ENCODE measurements at places on chromosomes 16 and 17.

GRCh38 chr17:80441133-80441578, 26.2 kb downstream of the ENDOV start:
- DNase-seq = peak; percentile 69

- no peak for DNase-seq
These were observed 14.2 kb downstream of the SLC7A5 start for GRCh38 chr16:87854907-87855683.

DNA sequence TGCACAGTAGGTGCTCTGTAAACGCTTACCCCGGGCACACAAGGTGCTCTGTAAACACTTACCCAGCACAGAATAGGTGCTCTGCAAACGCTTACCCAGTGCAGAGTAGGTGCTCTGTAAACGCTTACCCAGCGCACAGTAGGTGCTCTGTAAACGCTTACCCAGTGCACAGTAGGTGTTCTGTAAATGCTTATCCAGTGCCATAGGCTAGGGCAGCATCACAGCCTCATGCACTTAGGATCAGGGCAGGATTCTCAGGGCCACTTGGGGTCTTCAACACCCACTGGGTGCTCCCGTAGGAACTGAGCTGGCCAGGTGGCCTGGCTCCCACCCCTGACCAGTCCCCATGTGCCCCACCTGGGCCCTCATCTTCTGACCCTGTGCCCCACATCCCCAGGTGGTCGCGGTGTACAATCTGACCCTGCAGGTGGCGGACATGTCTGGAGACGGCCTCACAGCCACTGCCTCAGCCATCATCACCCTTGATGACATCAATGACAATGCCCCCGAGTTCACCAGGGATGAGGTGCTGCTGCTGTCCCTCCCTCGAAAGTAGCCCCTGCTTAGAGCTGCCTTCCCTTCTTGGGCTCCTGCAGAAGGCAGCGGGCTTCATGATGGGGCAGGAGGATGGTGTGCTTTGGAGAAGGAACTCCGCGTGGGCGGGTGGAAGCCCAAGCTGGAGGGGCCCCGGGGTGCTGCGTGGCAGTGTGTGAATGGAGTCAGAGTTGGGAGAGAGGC, 13.1 kb downstream of the SLC22A31 start:
- DNase-seq = peak; percentile 66

DNA sequence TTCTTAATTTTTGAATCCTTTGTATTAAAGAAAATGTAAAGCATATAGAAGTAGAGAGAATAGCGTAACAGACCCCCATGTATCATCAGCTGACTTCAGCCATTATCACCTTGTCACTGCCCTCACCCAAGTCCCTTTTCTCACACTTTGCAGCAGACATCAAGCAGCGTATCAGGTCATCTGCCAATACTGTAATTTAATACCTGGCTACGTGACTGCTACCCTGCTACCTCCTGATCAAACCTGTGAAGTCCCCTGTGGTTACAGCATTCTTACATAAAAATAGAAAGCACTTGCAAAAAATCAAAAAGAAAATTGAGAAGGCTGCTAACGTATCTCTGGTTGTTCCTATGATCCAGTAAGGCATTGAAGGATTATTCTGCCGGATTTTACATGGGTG, 96.4 kb downstream of the PLCG2 start:
- no peak for DNase-seq

- DNase-seq = no peak
These were observed 187.2 kb downstream of the FOXL1 start for GRCh38 chr16:86765389-86766026.

- DNase-seq = peak; percentile 70
These were observed 496.5 kb downstream of the TOX3 start for GRCh38 chr16:52050418-52050817.

DNA sequence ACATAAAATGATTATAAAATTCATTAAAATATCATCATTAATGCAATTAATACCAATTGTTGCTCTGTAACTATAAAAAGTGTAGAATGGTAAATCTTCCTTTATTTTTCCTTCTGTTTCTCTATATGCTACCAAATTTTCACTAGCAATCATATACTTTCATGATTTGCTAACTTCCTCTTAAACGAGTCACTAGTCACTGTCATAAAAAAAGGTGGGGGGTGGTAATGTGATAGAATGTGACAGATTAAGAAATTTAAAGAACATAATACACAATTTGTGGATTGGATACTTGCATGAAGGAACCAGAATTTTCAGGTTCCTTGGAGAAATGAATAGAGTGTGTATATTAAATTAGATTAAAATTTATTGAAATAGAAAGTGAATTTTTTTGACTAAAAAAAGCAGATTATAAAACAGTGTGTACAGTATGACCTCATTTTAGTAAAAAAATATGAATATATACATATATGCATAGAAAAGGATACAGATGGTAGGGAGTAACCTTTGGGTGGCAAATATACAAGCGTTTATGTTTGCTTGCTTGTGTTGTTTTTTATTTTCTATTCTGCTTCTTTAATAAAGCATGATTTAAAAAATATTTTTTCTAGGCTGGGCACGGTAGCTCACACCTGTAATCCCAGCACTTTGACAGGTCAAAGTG, 56.7 kb upstream of the C17orf78 start:
- DNase-seq = peak; percentile 67

- DNase-seq = peak; percentile 37
These were observed 23.0 kb downstream of the SUPT6H start for GRCh38 chr17:28684963-28685362.

GRCh38 chr16:30758988-30759491, 2.8 kb downstream of the CFAP119 start:
- DNase-seq = peak; percentile 75

DNA sequence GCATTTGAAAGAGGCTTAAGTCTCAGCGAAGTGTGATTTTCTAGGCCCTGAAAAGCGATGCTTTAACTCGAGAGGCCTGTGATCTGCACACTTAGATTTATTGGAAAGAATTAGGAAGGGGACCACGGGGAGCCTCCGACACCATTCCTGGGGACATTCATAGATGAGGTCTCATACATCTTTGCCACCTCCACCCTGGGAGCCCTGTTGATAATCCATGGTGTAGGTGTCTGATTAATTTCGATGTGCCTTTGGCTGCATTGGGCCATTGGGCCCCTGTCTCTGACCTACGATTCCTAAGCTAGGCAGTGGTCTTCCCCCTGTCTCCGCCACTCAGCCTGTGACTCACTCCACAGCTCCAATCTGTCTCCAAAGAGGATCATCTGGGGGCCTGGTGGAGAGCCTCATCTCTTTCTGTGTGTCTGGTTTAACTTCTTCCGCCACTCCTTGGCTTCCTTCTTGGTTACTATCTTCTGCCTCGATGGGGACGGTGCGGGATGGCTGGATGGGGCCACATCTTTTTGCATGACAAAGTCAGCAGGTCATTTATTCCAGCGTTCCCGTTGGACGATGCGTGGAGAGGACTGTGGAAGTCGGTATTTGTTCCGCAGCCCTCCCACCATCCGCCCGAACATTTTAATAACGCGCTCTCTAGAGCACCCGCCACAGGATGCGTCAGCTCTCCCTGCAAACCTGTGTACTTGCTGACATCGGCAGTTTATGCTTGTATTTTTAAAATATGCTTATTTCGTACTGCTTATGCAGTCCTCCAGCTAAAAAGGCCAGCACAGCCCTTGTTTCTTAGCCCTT, 109.3 kb downstream of the IRX3 start:
- DNase-seq = no peak

DNA sequence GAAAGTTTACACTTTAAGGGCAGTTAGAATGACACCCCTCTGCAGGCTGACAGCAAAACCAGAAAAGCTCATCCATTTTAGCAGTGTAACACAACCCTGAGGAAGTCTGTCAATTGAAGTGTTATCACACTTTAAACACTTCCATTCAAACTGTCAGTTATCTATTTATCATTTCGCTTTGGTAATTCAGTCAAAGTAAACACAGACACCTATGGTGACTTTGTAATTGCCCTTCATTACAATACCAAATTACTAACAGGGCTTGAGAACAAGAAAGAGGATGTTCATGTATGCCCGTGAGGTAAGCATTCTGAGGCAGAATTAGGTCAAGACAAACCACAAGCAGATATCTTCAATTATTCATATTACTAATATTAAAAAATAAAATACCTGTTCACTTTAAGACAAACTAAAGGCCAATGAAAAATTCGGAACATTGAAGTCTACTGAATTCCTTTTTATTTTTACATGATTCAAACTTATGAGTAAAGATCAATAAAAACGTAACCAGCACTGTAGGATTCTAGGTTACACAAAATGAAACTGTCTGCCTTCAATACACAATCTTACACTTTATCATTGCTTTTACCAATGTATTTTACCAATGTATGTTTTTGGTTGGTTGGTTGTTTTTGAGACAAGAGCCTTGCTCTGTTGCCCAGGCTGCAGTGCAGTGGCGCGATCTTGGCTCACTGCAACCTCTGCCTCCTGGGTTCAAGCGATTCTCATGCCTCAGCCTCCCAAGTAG, 57.1 kb downstream of the BRIP1 start:
- DNase-seq = peak; percentile 22

GRCh38 chr17:46935658-46936266, 12.8 kb downstream of the GOSR2 start:
- DNase-seq = peak; percentile 35

DNA sequence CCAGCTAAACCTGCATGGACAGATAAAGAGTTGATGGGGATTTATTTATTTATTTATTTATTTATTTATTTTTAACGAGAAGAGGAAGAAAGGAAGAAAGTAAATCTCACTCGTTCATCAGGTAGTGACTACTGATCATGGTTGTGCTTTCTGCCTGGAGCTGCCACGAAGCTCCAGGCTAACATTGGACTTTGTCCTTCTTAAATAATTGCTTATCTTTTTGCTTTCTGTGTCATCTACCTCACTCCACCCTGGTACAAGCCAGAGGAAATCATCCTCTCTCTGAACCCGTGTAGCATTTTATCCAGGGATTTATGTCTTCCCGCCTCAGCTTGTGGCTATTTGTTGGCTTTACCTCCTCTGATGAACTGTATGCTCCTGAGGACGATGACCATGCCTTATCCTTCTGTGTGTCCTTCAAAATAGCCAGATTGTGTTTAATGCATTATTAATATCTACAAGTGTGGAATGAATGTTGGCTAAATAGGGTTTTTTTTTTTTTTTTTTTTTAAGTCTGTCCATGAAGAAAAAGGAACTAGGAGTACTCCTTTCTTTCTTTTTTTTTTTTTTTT, 8.0 kb upstream of the SLC12A3 start:
- no peak for DNase-seq

- DNase-seq = no peak
These were observed 55.6 kb downstream of the SF3B3 start for GRCh38 chr16:70579248-70579647.

DNA sequence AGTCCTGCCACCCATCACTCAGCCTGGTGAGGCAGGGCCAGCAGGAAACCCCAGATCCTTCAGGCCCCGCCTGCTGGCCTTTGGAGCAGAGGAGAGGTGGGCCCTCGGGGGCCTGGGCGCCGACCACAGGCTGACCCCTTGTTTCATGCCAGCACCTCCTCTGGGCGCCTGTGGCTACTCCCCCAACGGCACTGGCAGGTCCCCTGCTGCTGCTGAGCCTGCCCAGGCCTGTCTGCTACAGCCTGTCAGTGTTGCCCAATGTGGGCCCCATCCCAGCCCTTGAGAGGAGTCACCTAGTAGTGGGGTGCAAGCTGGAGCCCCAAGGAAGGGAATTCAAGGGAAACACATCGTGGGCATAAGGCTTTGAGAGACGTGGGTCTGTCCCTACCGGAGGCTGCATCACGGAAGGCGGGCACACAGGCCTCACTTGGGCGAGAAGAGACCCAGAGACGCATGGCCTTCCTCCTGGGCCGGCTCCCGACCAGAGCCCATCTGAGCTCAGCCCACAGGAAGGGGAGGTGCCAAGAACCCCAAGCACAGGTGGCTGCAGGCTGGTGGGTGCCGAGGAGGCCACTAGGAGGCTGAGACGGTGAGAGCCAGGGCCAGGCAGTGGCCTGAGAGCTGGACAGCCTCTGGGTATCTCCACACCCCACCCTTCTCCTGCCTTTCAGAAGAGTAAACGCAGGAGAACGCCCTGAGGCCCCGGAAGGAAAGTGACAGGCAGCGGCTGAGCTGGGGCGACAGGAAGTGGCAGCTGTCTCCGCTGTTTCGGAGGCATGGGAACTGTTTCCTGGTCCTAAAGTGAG, 8.0 kb upstream of the FASN start:
- DNase-seq = peak; percentile 79

- no peak for DNase-seq
These were observed 279.2 kb upstream of the RPL38 start for GRCh38 chr17:73924114-73924908.

DNA sequence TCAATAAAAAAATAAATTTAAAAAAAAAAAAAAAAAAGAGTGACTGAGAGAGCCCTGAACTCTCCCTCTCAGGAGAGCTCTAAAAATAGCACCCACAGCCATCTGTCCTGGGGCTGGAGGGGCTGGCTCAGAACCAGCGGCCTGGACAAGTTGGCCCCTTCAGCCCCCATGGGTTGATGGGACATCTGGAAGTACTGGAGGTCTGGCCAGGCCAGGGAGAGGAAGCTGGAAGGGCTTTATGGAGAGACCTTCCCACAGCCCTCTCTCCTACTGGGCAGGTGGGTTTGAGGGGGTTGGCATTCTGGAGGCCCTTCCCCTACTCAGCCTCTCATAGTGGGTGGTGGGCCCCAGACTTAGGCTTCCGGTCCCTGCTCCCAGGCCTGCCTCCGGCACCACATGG, 93.7 kb upstream of the TMEM97 start:
- DNase-seq = no peak
